ENCODE measurements at places on chromosomes 7 and 10.

DNA sequence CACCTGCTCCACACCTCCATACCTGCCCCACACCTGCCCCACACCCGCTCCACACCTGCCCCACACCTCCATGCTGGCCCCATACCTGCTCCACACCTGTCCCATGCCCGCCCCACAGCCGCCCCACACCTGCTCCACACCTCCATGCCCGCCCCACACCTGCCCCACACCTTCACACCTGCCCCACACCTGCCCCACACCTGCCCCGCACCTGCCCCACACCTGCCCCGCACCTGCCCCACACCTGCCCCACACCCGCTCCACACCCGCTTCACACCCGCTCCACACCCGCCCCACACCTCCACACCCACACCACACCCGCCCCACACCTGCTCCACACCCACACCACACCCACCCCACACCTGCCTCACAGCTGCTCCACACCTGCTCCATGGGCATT, 53.0 kb downstream of the PARP12 start:
- no peak for DNase-seq

DNA sequence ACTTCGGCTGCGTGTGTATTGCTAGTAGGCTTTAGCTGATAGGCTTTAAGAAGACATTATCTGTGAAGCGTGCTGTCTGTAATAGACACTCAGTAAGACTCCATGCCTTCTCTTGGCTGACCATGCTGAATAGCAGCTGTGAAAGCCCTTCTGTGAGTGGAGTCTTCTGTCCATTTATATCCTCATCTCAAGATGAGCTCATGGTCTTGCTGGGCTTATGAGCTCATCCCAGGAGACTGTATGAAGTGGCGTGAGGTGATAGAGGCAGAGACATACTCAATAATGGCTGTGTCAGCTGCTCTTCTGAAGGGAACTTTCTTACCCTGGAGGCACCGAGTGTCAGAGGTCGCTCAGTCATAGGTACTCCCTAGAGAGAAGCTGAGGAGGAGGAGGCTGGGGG, 111.5 kb downstream of the SH2D4B start:
- no peak for DNase-seq

DNA sequence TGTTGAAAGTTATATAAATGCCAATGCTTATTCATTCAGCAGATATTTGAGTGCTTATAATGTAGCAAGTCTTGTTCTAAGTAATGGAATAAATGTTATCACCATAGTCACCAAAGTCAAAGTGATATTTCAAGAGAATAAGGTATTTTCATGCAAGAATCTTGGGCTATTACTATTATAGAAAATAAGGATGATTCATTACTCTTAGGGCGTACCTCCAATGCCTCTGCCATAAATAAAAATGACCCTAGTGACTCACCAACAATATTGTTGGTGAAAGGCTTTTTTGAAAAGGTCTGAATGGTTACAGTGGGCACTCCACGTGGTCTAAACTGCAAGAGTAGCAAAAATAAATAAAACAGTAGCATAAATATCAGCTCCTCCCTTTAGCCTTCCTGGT, 68.4 kb downstream of the RALA start:
- no peak for DNase-seq

GRCh38 chr10:117152668-117153067, 14.6 kb upstream of the VAX1 start:
- DNase-seq = no peak

DNA sequence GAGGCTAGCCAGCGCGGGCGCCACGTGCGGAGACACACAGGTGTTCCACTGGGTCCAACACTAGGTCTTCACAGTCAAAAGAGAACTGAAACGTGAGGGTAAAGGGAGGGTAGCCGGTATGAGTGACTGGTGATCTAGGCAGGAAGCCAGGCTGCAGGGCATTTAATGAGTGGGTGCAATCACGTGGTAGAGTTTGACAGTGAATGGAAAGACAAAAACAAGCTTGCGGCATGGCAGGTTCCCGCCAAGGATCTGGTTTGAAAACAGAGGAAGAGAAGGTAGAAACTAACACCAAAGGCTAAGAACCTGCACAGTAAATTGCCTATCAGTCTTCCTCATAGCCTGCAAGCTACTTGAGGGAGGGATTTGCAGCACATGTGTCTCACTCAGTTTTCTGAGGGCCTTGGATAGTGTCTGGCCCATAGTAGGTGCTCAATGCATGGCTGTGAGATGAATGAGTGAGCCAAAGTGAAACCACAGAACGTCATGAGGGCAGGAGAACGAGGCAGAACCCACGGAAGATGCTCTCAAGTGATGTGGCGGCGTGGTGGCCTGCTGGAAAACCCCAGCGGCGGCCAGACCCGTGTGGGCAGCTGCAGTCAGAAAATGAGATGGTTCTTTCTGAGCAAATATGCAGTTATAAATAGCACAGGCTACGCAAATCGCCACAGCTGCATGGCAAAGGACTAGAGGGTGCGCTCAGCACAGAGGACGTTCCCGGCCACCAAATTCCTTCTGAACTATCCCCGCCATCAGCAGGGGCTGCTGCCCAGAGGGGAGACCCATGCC, 183.6 kb upstream of the NFE2L3 start:
- no peak for DNase-seq

DNA sequence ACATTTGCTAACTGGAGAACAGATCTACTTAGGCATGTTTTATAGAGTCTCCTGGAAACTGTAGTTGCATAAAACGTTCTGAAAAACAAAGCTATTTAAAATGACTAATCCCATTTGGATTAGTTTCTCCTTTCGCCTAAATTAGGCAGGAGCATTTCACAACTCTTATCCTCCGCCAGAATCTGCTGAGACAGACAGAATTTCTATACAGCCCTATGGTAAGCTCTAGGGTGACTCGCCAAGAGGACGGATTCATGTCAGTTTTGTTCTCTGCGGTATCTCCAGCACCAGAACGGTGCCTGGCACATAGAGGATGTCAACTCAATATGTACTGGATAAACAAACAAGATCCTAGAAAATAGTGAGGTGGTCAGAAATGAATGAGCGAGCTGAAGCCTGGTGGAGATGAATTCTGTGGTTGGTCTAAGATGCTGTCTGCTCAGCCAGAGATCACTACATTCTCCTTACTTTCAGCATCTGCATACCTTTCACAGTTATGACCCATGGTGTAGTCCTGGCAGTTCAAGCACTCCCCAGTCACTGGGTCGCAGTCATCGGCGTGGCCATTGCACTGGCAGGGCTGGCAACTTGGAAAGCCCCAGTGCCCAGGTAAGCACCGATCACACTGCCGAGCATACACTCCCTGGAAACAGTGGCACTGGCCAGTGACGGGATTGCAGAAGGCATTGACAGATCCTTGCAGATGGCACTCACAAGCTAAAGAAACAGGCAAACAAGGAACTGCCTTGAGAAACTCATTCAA, 44.0 kb downstream of the LAMB1 start:
- peak; percentile 82 for DNase-seq

- no peak for DNase-seq
Observed at GRCh38 chr7:96976106-96976505, 29.2 kb upstream of the DLX6 start.

DNA sequence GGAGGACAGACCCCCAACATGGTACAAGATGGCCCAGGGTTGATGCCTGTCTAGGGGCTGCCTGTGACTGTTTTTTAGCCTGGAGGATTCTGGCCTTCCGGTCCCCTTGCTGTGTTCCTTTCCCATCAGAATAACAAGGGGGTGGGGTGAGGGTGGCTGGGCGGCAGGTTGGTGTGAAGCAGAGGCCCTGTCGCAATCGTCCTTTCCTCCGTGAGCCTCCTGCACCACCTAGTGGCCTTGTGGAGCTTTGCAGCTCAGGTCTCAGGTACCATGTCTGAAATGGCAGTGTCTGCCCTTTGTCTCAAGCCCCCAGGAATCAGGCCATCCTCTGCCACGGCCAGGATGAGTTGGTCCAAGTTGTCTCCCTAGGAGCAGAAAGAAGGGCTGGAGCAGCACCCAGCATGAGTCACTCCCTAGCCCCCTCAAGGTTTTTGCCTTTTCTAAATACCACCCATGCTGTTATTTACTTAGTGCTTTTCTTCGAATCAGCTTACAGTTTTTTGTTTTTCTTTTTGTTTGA, 24.2 kb downstream of the TACR2 start:
- DNase-seq = peak; percentile 85

- no peak for DNase-seq
Observed at GRCh38 chr10:32971536-32972091, 13.6 kb upstream of the ITGB1 start.

DNA sequence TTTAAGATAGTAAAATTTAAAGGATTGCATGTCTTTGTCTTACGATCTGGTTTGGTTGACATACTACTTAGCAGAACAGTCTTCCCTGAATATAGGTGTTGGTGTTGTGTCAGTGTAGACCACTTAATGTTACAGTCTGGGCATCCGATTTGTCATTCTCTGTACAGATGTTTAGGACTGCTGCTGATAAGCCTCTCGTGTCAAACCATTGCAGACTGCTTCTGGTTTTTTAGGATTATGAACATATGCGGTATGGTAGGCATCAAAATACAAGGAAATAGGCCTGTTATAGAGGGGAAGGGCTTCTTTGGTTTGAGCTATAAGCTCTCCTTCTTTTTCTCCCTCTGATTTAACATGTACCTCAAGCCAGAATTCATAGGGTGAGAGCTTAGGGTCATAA, 7.4 kb downstream of the CYP3A43 start:
- DNase-seq = no peak

DNA sequence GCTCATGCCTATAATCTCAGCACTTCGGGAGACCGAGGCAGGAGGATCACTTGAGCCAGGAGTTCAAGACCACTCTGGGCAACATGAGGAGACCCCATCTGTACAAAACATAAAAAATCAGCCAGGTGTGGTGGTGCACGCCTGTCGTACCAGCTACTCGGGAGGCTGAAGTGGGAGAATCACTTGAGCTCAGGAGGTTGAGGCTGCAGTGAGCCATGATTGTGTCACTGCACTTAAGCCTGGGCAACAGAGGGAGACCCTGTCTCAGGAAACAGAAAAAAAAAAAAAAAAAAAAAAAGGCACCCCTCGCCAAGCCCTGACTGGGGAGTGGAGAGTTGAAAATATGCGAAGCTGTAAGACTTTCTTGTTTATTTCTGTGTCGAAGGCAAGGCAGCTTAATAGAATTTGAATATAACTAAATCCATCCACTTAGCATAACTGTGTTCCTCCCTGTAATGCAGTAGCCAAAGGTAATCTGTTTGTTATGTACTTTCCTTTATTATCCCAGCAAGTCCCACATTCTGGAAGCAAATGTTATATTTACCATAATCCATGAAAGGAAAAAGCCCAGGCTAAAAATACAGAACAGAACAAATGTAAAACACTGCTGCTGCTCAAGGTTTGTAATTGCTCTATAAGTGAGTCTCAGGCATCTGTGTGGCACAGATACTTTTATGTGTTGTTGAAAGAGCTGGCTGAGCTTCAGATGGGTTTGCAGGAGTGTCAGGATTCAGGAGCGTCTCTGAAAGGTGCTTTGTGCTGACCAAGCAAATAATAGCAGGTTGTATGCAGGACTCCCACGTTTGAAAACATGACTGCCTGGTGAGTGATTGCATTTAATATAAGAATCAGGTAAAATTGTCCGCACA, 127.2 kb downstream of the CELF2 start:
- DNase-seq = no peak

- no peak for DNase-seq
Observed at GRCh38 chr7:33702514-33703054, 202.8 kb upstream of the BMPER start.

DNA sequence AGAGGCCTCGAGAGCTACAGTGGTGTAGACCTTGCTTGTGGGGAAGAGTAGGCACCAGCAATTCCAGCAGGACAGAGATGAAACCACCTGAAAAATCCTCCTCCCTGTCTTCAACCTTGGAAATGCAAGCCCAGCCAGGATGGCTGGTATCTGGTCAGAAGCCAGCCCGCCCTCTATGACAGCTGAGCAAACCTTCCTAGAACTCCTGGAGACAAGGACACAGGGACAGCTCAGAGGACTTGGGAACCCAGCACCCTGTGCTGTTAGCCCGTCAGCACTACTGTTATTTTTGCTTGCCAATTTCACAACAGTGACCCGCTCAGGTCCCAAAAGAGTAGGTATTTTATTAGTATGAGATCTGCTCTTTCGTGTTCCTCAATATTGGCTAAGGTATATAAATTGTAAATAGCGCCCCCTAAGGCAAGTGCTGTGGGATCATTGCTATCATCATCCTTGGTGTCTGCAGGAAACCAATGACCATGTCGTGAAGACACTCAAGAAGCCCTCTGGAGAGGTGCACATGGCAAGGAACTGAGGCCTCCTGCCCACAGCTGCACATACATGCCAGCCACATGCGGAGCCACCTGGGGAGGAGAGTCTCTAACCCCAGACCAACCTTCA, 156.5 kb upstream of the CHST15 start:
- no peak for DNase-seq

- DNase-seq = no peak
Observed at GRCh38 chr7:137687556-137688265, 159.1 kb downstream of the DGKI start.

- no peak for DNase-seq
Observed at GRCh38 chr10:125190414-125190813, 30.1 kb upstream of the CTBP2 start.

DNA sequence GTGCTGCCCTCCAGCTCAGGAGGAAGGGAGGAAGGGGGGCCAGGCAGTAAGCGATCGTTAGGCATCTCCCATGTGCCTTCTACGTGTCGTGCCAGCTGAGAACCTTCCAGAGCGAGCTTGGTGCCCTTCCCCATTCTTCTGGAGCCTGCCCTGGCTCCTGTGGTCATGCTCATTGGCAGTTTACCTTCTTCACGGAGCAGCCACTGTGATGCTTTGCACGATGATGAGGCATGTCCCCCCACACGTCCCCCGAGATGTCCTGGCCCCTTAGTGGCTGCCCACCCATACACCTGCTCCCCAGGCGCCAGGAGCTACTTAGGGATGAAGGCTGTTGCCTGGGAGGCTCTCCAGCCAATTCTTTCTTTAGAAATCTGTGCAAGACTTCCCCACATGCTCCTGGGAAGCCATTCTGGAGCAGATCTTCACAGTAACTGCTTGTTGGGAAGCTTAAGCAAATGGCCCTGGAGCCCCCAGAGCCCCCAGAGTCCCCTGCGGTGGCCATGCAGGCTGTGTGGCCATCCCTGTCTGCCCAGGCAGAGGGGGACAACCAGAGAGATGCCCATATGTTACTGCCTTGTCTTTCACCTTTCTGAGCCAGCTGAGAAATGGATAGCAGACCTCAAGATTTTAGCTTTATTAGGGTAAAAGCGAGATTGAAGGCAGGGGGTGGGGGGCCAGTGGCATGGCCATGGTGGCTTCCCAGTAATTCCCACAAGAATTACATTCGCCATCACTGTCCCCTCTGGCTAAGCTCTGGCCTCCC, 199.0 kb downstream of the EBF3 start:
- no peak for DNase-seq

DNA sequence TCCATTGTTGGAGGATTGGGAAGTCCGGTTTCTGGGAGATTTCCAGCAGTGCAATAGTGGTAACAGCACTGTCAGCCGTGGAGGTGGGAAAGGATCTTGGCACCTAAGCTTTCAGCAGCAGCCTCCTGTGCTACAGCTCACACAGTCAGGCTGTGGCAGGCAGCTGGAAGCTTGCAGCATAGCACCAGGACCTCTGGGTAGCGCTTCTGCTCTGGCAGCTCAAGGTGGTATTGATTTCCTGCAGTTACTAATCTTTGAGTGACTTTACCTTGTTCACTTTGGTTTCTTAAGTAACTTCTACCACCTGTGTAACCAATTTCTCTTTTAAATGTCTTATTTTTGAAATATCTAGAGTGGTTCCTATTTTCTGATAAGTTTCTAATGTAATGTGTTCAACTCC, 130.5 kb downstream of the LHFPL3 start:
- DNase-seq = no peak

GRCh38 chr7:136617176-136617575, 251.3 kb upstream of the CHRM2 start:
- no peak for DNase-seq

- peak; percentile 69 for DNase-seq
Observed at GRCh38 chr7:101681170-101682007, 52.3 kb upstream of the MYL10 start.

- DNase-seq = no peak
Observed at GRCh38 chr7:3338161-3338560, 37.1 kb downstream of the SDK1 start.

All from lung (tissue), 17 donors.